ENCODE measurements at places on chromosomes 11 and 22. TPM values are rescaled to one million over a fixed set of nuclear protein-coding genes. Genes with fewer than 3 reads are reported as not detected.

The AMOTL1 gene
- total RNA-seq, result 27.2 TPM

The IGF2 gene
- 0.59 TPM for total RNA-seq

The SGSM1 gene
- under 0.01 TPM for total RNA-seq

The MPZL3 gene
- total RNA-seq, result 0.37 TPM

The MMP27 gene
- not detected for total RNA-seq

The C11orf42 gene
- not detected for total RNA-seq

The SCO2 gene
- total RNA-seq, result 2.7 TPM

The SERGEF gene
- 18.0 TPM for total RNA-seq

The SLC22A9 gene
- not detected for total RNA-seq
